ENCODE measurements at places on chromosomes 16 and 17.

DNA sequence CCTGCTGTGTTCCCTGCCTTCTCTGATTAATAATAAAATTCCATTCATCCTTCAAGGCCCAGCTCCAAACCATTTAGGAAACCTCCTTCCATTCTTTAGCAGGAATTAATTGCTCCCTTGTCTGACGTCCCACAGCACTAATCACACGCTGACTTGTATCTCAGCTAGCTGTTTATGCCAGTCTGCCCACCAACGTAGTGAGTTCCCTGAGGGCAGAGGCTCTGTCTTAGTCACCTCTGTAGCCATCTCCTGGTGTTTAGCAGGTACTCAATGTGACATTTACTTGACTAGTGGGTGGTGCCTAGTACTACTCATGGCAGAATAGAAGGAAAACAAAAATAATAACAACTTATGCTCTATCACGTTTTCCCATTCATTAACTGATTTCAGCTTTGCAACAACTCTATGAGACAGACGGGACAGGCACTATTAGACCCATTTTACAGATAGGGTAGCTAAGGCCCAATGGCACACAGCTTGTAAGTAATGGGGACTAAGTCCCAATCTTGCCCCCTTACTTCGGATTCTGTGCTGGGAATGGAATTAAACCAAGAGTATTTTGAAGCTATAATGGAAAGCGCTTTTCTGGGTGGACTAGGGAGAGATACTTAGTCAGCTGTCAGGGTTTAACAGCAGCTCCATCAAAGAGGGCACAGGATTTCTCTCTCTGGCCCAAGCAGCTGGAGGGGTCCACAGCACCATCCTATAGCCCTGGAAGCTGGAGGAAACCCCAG is 931 bp upstream of the WIPF2 start:
- DNase-seq: no peak

- no peak for DNase-seq
These were observed 3.0 kb downstream of the NTAN1 start for GRCh38 chr16:15052747-15053476.

DNA sequence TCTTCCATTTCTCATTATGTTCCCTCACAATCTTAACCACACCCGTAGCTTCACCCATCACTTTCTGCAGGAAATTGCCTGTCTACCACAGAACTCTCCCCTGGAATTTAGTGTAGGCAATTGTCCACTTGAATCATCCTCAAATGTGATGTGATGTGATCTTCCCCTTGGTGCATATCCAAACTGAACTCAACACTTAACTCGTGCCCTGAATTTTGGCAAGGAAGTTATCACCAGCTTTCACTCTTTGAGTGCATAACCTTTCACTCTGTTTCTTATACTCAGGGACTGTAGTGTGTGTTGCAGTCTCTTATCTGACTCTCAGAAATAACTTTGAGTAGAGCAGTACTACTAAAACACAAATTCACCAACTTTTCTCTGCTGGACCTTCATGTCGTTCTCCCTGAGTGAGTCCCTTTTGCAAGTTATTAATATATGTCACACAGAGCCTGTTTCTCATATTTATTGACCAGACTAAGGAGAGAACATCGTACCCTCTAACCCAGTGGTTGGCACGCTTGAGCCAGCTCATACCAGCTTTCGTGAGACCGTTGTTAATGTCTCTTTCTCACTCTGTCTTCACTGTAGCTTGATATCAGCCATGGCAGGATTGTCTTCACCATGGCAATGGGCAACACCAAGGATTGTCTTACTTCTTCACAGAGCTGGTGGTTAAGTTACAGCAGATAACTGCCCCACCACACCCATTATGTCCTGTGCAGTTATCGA is 558.9 kb upstream of the HSBP1 start:
- no peak for DNase-seq

DNA sequence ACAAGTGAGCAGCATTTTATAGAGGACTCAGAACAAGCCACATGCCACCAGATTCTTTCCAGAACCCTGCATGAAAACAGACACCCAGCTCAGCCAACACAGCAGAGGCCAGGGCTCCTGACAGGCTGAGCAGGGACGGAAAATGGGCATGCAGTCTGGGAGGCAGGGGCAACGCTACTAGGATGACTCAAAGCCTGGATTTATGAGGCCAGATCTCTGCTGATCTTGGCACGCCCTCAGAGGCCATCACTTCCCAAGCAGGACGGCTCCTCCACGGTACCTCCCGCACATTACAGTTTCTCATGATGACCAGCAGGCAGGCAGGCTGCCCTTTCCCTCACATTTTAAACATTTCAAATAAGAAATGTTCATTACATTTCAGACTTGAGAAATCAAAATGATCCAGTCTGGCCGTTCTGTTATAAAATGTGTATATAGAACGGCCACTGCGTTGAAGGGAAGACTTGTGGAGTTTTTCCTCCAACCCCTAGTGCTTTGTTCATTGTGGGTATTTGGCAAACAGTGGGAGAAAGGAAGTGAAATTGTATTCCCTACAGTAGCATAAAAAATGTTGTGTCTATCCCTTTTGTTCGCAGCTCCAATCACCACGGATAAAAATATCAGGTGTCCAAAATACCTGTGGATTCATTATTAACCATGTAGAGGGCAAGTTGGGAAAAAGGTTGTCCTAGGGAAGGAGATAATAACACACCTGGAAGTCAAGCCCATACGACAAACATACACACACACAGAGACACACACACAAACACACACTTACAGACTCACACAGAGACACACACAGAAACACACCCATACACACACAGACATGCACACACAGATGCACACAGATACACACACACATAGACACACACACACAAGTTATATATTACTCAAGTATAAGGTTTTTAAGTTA is 64.8 kb upstream of the ADAMTS18 start:
- no peak for DNase-seq

GRCh38 chr17:62216847-62217246 is 151.8 kb upstream of the MED13 start:
- DNase-seq: no peak

DNA sequence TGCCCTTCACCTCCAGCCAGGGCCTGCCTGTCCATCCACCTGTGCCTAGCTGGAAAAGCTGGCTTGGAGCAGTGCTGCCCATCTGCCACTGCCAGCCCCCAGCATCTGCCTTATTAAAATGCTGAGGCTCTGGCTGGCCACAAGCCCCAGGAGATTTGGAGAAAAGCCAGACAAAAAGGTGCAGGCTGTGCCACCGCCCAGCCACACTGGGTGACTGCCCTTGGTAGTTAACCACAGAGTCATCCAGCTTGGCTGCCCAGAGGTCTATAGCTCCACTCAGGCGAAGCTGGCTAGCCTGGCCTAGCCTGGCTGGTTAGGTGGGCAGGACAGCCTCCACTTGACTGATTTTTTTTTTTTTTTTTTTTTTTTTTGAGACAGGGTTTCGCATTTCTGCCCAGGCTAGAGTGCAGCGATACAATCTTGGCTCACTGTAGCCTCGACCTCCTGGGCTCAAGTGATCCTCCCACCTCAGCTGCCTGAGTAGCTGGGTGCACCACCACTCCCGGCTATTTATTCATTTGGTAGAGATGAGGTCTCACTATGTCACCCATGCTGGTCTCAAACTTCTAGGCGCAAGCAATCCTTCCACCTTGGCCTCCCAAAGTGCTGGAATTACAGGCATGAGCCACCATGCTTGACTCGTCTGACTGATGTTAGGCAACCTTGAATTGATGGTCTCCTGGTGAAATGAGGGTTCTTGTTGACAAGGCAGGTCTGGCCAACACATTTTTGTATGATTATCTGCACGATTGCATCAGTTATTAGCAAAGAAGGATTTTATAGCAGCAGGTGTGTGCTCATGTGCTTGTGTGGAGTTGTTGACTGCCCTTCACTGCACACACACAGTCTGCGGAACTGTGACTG is 103.8 kb downstream of the RAB11FIP4 start:
- peak; percentile 66 for DNase-seq

- no peak for DNase-seq
These were observed 29.0 kb downstream of the IL21R start for GRCh38 chr16:27430923-27431484.

DNA sequence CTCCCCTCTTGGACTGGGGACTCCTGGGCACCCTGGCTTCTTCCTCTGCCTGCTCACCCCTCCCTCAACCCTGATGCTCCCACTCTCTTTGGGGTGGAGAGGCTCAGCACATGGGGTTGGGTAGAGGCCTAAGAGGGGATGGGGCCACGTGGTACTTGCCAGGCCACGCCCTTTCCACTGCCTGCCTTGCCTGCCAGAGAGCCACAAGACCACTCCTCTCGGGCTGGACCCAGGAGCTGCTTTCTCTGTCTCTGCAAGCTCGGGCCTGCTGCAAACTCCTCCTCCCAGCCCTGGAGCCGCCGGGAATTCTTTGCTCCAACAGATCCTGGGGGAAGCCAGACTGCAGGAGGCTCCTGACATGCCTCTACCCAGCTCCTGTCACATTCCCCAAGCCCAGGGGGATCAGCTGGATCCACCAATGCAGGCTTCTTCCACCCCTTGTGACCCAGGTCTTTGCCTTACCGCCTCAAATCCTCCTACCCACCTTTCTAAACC is 11.8 kb downstream of the DLX4 start:
- no peak for DNase-seq

DNA sequence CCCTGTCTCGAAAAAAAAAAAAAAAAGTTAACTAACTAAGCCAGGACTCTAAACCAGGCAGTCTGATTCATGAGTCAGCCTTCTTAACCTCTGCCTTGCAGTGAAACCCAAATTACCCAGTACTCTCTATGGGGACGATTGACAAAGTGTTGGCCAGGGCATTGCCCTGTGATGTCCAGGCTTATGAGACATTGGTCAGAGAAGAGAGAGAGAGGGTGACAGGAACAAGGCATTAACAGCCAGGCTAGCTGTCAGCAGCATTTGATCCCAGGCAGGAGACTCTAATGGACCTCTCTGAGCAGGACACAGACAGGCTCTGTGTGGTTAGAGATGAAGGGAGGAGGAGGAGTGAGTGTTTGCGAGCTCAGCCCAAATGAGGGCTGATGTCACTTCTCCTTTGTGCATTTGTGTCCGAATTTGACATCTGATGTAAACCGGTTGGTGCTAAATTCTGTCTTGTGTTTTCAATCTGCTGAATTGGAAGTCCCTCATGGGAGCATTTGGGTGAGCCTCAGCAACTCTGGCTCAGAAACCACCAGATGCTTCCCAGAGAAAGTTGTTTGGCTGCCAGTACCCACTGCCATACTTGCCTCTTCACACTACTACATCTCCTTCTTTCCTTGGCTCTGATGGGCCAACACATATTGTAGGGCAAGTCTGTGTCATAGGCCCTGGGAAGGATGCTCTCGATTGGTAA is 4.3 kb upstream of the MYL4 start:
- DNase-seq: no peak

DNA sequence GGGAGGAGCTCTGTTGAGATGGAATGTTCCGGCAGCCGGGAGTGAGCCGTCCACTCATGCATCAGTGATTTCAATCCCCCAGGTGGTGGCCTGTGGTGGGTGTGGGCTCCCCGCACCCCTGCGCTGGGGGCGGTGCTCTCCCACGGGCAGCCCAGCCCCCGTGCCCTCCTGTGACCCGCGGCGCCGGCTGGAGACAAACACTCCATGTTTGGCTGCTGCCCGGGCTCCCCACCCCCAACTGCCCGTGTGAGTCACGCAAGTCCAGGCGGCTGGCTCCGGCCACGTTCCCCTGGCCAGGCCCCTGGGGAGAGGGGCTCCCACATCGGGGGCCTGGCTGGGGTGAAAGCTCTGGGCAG is 29.4 kb downstream of the CACNA1H start:
- DNase-seq: no peak

DNA sequence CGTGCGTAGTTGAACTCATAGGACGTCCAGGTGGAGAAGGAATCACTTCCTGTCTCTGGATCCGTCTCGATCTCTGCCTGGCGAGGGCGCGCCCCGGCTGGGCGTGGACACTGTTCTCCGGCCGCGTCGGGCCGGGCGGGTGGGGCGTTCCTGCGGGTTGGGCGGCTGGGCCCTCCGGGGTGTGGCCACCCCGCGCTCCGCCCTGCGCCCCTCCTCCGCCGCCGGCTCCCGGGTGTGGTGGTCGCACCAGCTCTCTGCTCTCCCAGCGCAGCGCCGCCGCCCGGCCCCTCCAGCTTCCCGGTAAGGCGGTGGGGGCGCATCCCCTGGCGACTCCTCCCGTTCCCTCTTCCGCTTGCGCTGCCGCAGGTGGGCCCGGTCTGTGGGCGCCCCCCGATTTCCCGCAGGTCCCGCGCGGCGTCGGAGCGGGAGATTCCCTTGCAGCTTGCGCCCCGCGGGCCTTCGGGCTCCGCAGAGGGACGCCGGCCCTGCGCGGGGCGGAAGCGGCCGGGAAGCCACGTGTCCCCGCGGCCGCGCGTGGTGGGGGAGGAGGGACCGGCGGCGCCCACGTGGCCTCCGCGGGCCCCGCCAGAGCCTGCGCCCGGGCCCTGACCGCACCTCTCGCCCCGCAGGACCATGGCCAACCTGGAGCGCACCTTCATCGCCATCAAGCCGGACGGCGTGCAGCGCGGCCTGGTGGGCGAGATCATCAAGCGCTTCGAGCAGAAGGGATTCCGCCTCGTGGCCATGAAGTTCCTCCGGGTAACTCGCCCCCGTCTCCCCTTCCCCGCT is at the start of gene NME2:
Gene NME2 (plus strand): TSS at position 214 of the 789 bp plus-strand sequence. CDS start 420 bp downstream, at position 634.
- DNase-seq: peak; percentile 91

DNA sequence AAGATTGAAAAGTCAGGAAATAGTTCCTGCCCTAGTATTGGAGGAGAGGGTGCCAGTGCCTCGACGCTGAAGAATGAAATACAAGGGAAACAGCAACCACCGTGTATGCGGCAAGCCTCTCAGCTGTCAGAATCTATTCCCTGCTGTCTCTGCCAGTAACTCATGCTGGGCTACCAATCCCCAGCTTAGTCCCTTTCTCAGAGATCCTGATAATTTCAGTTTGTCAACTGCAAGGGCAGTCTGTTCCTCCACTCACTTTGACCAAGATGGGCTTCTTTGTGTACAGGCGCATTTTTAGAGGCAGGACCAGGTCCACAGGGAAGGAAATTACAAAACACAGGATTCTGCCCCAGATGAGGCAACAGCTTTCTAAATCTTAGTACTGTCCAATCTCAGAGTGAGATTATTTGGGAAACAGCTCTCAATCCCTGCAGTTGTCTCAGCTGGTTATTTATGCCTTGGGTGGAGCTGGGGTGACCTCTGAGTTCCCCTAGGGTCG is 1.3 kb downstream of the NQO1 start:
- DNase-seq: no peak

- no peak for DNase-seq
These were observed 7.9 kb downstream of the FA2H start for GRCh38 chr16:74766729-74767128.

All from NCI-H774 (cell line).